Endothelial cell of umbilical vein (primary cell): ENCODE measurements at places on chromosomes 7 and 10.

DNA sequence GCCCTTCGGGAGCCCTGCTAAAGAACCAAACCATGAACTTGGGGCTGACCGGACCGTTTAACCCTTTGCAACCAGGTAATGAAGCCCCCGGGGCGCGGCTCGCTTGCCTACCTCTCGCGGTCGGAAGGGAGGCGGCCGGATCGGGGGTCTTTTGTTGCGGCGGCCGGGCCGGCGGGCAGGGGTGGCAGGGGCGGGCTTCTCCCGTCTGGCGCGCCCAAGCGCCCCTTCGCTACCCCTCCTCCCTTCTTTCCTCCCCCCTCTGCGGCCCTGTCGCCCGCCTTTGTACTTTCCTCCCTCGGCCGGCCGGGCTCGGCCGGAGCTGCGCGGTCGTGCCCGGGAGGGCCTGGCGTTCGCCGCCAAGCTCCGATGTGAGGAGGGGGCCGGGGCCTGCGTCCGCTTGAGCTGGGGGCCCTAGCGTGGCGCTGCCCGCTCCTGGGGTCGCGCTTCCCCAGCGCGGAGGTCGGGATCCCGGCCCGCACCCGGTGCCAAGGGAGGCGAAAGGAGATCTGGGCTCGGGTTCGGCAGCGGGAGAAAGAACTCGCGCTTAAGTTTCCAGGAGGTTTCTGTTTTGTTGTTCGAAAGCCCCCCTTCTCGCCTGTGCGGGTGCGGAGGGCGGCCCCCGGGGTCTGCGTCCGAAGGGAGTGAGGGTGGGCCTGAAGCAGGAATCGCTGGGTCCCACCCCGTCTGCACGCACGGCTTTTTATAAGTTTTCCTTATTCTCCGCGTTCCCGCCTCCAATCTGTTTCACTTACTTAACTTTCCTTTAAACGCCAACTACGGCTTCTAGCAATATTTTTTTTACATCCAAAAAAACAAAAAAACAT is 436.8 kb upstream of the GALNT17 start:
- DNase-seq = no peak

DNA sequence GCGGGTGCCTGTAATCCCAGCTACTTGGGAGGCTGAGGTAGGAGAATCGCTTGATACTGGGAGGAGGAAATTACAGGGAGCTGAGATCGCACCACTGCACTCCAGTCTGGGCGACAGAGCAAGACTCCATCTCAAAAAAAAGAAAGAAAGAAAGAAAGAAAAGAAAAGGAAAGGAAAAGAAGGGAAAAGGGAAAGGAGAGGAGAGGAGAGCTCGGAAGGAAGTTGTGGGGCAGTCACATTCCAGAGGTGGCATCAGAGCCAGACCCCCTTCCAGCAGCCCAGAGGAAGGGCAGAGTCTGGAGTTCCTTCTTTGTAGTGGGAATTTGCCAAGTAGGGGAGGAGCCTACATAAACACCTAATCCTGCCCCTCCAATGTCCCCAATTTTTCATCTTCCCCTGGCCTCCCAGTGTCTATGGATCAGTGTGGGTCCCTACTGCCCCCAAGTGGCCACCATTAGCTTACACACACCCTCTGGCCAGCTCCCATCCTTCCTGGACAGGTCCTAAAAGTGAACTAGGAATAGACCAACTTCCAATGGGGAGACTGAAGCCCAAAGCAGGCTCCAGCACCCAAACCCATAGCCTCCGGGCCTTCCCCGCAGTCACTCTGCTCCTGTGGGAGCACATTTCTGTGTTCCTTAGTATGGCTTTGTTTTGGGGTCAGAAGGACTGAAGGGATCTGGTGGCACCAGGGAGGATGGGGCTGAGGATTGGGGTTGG is 39.6 kb upstream of the HSPB1 start:
- peak; percentile 48 for DNase-seq

DNA sequence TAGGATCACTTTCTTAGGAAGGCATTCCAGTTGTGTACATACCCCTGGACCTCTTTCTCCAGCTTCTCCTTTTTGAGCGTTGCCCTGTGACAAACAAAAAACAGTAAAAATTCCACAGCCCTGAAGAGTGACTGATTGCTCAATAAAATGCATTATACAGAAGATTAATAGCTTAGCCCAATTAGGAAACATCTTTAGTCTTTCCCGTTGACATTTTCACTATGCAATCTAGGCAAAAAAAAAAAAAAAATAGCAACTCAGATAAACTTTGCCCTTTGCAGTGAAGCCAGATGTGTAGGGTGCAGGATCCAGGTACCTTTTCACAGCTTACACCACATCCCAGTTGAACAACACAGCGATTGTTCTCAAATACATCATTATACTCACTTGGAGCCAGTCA is 17.9 kb downstream of the COL28A1 start:
- no peak for DNase-seq

DNA sequence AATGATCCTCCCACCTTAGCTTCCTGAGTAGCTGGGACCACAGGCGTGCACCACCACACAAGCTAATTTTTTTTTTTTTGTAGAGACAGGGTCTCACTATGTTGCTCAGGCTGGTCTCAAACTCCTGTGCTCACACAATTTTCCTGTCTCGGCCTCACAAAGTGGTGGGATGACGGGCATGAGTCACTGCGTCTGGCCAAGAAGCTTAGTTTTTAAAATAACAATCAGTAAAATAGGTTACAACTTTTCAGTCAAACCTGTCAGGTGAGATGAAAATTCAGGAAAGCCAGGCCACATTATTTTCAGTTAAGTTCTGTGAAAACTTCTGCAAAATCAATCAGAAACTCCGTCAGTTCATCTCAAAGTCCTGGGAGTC is 55.4 kb downstream of the FAM241B start:
- no peak for DNase-seq

DNA sequence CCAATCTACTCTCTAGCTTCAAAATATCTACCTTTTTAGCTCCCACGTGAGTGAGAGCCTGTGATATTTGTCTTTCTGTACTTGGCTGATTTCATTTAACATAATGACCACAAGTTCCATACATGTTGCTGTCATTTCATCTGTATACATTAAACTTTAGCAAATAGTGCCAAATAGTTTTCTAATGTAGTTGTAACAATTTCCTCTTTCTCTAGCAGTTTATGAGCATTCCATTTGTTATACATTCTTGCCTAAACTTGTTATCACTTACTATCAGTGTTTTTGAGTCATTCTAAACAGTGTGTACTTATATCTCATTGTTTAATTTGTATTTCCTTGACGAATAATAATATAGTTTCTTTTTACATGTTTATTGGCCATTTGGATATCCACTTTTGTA is 77.2 kb downstream of the NEUROD6 start:
- DNase-seq = no peak

DNA sequence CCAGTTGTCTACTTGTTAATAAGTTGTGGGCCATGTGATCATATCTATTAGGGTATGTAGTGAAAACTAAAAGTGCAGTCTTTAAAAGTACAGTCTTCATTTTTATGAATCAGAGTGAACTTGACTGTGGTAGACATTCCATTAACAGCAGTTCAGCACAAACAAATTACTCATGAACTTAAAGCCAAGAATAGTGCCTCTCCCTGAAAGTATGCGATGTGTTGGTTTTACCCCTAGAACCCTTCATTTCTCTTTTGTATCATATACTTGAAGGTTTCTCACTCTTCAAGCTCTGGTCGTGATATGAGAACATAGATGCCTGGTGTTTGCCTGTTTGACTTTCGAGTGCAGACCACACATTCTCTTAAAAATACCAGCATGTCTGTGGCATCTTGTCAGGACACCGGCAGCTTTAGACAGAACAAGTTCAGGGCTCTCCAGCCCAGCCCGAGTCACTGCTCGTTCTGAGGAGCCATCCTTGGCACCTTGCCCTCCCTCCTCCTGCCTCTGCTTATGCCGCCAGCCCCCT is 159.3 kb downstream of the LCOR start:
- DNase-seq = no peak

- no peak for DNase-seq
These were observed at the start of gene ADCK2 for GRCh38 chr7:140672382-140673062. Gene ADCK2 (plus strand): TSS chr7:140672945. CDS start chr7:140673331, 386 bp downstream.

- no peak for DNase-seq
These were observed 177.7 kb upstream of the SP8 start for GRCh38 chr7:20964281-20964918.

GRCh38 chr10:1733720-1734119 is 3.6 kb downstream of the ADARB2 start:
- DNase-seq = no peak

DNA sequence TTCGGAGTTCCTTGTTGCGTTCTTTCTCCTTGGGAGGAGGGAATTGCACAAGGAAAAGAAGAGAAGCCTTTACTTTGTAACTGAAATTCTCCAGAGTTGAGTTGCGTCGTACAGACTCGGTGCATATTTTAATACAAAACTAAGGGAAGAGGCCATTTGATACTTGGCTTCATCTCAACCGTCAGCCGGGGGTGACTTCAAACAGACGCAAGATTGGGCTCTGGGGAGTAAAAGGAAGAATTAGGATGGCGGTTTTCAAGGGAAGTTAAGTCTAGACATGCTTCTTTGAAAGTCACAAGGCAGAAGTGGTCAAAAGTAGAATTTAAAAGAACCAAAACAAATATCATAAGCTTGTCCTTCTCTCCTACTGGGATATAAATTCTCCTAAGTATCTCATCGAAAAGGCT is 1.6 kb downstream of the PRR15 start:
- no peak for DNase-seq

DNA sequence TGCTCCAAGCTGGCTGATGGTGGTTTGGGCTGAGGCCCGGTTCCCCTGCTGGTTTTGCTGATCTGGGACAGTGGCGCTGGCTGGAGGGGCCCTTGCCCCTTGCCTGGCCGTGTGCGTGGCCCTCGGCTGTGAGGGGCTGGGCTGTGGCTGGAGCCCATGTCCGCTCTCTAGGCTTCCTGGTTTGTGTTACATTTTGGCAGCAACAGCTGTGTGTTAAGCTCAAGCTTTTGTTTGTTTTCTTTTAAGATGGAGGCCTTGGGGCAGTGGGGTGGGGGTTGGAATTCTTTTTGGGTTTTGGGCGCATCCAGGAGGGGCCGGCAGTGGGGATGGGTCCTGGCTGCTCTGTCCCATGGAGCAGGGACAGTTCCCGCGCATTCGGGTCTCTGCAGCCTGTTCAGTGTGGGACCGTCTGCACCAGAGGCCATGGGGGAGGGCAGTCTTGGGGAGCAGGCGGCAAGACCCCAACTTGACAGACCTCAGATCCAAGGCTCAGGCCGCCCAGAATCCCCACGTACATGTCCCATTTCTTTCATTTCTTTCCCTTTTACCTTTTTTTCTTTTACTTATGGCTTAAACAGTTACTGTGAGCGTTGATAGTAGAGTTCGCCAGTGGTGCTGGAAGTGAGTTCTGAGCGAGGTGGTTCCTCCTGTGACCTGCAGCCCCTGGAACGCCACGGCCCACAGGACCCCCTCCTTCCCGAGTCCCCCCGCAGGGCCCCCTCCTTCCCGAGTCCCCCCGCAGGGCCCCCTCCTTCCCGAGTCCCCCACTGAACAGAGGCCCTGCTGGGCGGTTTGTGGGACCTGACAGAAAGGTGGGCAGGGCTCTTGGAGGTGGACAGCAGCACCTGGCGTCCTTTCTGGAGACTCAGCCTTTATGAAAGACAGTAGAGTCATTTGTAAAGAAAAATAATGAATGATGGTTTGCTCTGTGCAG is 75.3 kb downstream of the INPP5A start:
- DNase-seq = no peak

GRCh38 chr7:92614660-92615174 is 24.5 kb upstream of the FAM133B start:
- DNase-seq = no peak

DNA sequence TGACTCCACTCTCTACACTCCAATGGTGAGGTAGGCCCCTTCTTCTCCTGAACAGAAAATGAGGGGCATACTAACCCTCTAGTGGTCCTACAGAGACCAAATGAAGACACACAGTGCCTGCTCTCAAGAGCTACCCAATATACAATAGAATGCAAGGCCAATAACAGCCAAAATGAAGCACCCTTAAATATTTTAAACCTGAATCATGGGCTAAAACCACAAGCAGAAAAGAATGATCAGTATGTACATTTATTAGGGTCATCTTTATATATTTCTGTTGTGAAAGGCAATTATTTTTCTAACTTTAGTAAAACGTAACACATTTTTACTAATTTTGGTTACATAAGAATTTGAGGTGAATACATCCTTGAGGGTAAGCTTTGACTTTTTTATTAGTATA is 49.9 kb upstream of the COL1A2 start:
- no peak for DNase-seq

DNA sequence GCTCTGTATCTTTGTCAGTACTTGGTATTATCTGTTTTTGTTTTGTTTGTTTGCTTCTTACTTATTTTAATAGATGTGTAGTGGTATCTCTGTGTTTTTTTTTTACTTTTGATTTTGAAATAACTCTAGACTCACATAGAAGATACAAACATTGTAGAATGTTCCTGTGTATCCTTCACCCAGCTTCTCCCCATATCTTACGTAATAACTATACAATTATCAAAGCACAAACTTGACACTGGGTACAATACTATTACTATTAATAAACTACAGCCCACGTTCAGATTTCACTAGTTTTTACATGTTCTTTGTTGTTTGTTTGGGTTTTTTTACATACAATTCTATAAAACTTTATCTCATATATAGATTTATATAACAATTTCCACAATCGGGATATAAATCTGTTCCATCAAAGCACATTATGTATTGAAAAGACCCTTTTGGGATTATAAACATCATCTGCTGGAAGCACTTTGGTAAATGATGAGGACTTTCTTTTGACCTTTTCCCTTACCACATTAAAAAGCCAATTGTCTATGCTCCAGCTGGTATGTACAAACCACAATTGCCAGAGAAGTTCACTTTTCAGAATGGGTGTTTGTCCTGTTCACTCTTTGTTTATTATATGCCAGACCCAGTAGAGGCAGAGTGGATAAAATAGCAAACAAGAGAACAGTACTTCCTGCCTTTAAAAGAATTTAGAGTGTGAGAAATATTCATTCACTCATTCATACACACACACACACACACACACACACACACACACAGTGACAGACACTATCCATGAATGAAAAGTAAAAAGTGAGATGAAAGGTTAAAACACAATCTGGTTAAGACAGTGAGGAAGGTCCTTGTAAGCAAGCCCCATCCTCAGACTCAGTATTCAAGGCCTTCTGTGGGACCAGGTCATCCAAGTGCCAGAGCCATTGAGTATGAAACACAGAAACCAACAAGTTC is 113.0 kb downstream of the SGMS1 start:
- DNase-seq = no peak

DNA sequence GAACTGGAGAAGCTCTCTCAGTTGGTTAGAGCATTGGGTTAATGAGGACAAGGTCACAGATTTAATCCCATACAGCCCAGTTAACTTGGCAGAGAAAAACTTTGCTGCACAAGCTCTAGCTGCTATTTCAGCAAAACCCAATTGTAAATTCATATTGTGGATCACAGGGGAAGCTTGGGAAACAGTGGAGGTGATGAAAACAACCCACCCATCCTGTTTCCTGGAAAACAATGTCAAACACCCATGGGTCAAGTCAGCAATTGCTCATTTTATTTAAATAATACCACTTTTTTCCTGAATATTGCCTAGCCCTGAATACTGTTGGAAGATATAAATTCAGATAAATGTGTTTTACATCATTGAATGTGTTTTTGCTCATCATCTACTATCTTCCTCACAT is 900.6 kb upstream of the LRRTM3 start:
- DNase-seq = no peak
